ENCODE measurements at places on chromosomes 7 and 10.

GRCh38 chr7:108328174-108328651 lies 128.0 kb downstream of the NRCAM start:
- no peak for DNase-seq

- no peak for DNase-seq
These were observed 75.1 kb downstream of the CRPPA start for GRCh38 chr7:16345979-16346958.

DNA sequence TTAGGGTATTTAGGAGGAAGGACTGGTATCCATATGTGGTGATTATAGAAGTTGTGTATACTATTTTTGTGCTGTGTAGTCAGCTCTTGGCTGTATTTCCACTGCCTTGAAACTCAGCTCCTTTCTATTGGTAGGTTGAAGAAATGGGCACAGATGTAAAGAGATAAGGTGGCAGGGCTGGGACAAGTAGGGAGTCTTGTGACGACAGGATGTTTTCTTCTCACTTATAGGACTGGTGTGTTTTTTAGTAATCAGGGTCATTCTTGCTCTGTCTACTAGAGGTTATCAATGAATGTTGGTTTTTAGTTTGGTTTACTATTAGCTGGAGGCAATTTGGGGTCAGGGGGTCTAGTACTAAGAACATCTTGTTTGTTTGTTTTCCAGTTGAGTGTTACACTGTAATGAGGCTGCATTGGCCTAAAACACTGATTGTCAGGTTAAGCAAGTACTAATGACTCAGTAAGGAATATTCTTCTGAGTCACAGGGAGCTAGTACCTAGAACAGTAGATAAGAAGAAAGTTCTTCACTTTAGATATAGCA lies 11.8 kb downstream of the UBN2 start:
- DNase-seq, result no peak

DNA sequence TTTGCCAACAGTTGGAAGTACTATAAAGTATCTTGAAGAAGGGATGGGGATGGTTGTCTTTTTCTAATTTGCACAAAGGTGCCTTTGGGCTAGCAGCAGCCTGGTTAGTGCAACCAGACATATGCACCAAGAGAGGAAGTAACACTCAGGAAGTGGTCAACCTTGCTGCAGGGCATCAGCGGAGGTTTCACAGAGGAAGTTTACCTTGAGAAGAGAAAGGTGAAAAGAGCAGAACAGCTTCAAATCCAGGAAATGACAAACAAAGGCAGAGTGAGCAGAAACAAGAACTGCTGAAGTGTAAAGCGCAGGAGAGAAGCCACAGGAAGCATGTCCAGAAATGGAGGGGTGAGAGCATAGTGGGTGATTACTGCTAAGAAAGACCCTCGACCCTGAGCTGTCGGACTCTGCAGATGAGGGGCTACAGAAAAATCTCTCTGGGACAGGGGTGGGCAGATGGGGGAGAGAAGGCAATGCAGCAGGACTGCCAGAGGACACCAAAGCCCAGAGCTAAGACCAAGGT lies 66.9 kb downstream of the STK17A start:
- DNase-seq, result no peak

DNA sequence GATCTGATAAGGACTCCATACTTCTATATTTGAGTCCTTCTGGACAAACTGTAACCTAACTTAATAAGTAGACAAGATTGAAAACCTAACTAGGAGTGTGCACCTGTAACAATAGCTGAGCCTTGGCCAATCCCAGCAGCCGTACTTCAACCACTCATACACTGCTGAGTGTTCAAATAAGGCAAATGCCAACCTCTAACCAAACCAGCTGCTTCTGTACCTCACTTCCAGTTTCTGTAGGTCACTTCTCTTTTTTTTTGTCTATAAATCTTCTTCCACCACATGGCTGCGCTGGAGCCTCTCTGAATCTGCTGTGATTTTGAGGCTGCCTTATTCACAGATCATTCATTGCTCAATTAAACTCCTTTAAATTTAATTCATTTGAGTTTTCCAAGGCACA lies 753.2 kb downstream of the DNAJB9 start:
- no peak for DNase-seq

DNA sequence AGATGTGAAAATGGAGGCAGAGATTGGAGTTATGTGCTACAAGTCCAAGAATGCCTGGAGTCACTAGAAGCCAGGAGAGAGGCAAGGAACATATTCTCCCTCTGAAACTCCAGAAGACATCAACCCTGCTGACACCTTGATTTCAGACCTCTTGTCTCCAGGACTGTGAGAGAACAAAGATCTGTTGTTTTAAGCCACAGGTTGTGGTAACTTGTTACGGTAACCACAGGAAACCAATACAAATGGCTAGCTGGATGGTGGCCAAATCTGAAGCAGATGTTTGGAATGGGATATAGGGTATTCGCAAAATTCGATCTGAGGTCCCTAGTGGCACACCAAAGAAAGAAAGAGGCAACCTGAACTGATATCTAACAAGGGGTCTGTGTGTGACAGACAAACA lies 129.0 kb downstream of the HERPUD2 start:
- DNase-seq, result peak; percentile 15

DNA sequence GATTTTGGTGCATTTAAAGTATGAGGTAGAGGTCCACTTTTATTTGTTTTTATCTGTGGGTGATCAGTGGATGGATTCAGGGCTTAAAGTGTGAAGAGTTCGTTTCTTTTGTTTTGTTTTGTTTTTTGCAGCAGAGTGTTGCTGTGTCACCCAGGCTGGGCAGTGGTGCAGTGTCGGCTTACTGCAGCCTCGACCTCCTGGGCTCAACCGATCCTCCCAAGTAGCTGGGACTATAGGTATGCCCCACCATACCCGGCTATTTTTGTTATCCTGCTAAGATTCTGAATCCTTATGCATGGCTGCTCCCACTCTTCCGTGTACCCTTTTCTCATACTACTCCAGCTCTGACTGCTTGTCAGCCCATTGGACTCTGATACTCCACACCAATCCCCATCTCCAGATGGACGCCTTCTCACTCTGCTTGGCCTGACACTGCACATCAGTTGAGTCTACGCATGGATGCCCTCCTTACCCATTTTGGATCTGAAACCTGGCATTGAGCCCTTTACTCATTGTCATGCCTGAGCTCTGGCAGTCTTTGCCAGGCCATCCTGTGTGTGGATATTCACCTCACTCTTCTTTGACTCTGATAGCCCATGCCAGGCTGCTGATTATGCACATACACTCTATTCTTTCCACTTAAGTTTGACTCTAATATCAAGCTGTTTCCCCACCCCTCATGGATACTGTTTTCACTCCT lies 119.5 kb downstream of the CCSER2 start:
- DNase-seq, result no peak

DNA sequence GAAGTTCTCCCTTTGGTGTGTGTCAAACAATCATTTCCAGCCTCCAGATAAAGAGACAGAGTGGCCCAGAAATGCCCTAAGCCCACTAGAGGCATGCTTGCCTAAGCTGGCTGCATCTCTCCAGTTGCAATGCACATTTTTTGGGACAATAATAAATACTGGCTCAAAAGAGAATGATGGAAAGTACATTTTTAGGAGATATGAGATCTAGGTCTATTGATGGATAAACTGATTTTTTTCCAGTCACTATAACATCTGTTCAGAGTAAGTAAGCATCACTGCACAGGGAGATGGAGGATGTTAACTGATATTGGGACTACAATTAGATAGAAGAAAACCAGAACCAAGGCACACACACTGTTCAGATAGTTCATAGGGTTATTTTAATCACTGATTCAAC lies 553.0 kb downstream of the GRM8 start:
- DNase-seq, result no peak

GRCh38 chr7:24366876-24367275 lies 82.9 kb downstream of the NPY start:
- no peak for DNase-seq

DNA sequence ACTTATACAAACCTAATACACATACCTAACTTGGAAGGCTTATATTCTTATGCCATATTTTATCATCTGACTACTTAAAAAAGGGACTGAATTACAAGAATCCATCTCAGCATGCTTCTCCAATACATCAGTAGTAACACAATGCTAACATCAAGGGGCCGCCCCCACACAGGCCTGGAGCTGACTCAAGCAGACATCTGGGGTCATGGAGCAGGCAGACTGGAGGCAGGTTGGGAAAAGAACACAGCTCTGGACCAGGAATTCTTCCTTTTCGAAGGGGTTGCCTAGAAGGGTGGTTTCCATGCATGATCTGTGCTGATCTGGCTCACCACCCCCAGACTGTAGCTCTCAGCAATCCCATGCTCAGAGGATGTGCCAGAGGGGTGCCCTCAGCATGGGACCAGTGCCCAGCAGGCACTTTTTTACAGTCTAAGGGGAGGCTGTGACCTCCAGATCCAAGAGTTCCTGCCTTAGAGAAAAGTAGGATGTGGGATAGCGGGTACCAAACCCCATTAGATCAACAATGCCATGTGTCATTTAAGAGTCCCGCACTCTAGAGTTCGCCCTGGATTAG lies 26.1 kb upstream of the DUSP5 start:
- DNase-seq, result no peak
